ENCODE measurements at places on chromosomes 6 and 20.

DNA sequence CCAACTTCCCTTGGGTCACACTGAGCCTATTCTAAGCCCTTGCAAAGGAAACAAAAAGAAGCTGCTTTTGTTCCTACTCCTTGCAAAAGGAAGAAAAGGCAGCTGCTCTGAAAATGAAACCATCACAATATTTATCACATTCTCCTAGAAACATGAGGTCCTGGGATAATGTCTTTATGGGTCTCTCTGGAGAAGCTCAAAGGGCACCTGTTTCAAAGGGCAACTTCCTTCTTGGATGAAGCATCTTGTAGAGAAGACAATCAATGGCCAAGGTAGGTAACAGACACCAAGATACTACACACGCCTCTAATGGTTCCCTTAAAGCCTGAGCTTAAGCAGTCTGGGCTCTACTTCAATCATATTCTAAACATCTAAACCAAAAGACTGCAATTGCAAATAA lies 10.4 kb downstream of the ELOVL5 start:
- no peak for DNase-seq

GRCh38 chr6:148973538-148974208 lies 226.8 kb downstream of the UST start:
- peak; percentile 71 for DNase-seq

DNA sequence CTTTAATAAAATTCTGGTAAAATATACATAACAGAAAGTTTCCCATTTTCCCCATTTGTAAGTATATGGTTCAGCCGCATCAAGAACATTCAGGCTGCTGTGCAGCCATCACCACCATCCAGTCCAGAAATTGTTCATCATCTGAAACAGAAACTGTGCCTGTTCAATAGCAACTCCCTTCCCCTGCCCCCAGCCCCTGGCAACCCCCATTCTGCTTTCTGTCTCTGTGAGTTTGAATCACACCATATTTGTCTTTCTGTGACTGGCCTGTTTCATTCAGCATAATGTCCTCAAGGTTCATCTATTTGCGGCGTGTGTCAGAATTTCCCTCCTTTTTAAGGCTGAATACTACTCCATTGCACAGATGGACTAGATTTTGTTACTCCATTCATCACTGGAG lies 19.1 kb downstream of the VSTM2L start:
- no peak for DNase-seq

- no peak for DNase-seq
Observed at GRCh38 chr6:136922685-136923006, 545 bp downstream of the SLC35D3 start.

DNA sequence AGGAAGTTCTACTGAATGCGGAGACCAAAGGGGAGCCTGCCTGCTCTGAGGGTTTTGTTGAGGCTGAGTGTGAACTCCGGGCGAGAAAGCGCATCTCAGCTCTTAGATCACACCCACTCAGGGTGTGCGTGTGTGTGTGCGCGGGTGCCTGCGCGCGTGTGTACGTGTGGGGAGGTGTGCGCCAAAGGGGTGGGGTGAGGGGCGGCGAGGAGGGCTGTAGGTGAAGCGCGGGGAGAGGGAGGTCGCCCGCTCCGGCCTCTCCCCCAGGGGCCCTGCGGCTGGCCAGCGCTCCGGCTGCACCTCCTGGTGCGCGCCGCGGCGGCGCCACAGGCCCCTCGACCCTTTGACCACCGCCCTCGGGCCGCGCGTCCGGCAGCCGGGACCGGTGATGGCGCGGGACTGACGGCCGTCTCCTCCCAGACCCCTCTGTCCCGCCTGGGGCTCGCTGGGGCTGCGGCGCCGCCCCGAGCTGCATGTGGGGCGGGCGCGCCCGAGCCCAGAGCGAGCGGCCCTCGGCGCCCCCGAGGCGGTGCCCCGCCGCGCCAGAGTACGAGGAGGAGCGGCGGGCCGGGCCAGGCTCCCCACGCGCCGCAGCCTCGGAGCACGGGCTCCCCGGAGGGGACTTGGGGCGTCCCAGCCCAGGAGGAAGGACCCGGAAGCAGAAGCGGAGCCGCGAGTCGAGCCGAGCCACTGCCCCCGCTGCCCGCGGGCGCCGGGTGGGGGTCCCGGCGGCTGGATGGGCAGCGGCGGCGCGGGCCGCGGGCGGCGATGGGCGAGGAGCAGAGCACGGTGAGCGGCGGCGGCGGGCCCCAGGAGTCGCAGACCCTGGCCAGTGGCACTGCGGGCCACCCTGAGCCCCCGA lies at the start of gene RNF217:
Gene RNF217, plus strand, starts transcription at position 661 of the 862 bp plus-strand sequence. Its CDS starts 108 bp downstream, at position 769.
- DNase-seq = peak; percentile 83

- DNase-seq = no peak
Observed at GRCh38 chr20:39605908-39606307, 643.8 kb downstream of the DHX35 start.

DNA sequence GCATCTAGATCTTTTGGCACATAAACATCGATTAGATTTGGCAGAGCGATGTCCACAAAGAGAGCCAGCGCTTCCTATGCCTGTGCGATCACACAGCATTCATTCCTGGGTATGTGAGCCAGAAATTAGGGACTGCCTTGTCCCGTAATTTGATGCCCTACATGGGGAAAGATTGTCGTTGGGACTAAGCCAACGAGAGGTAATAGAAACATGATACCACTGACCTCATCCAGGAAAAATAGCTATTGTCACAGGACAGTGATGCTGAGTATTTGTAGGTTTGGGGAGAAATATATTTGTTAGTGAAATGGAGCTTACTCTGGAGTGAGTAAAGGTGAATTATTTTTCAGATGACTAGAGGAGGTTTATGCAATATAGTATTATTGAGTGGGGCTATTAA lies 154.0 kb downstream of the TSHZ2 start:
- no peak for DNase-seq

- DNase-seq = no peak
Observed at GRCh38 chr6:27352850-27353249, 35.7 kb upstream of the ZNF391 start.
